ENCODE measurements at places on chromosomes 6 and 20. TPM values are rescaled to one million over a fixed set of nuclear protein-coding genes. Genes with fewer than 3 reads are reported as not detected.

- DNase-seq, result no peak
These were observed 3.9 kb upstream of the LRRC1 start for GRCh38 chr6:53790886-53791285.

DNA sequence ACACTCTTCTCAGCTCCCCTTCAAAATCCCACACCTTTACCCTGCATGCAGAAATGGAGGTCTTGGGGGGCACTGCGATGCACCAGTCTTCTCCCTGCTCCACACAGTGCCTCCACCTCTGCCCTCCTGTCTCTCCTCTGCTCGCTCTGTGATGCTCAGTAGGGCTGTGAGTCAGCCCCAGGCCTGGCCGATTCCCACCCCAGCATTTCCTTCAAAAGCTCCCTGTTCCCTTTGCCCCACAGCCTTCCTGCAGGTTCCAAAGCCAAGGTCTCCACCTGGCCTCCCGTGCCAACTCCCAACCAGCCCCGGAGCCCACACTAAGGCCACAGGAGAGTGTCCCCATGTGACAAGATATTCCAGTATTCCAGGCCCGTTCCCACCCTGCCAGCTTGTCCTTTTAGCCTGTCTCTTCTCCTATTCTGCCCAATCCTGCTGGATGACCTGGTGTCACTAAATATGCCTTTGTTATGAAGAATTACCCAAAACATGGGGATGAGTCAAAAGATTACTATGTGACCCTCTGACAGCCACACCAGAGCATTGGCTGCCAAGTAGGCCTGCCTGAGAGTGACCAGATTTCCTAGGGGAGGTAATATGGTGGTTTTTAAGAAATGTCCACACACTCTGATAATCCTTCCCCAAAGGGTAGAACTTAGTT lies 118.9 kb upstream of the NXT1 start:
- no peak for DNase-seq

The LZTS3 gene
- 3.5 TPM for polyA plus RNA-seq

DNA sequence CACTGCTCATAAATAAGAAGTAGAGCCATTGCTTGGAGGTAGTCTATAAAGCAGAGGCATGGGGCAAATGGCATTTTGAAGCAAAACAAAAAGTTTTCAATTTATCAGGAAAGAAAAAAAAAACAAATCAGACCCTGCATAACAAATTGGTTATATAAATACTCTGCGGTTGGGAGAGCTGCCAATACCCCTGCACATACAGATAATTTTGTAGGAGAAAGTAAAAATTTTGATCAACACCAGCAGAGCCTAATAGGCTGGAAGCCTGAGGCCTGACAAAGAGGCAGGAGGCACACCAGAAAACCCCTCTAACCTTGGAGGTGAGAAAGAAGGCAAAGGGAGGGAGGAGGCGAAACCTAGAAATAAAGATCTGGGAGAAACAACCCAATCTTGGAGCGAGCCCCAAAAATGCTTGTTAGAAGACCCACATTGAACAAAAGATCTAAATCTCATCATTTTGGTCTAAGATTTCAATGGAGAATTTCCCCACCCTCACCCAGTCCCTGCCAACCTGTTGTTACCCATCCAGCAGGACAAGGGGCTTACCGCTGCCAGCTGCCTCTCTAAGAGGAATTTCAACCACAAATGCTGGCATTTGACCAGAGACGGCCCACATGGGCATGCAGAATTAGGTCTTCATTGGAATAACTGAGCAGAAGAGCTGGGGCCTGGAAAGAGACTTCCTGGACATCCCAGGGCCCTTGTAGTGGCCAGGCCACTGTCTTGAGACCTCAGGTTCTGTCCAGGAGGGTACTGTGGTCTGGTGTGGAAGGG lies 28.4 kb downstream of the FOXA2 start:
- no peak for DNase-seq

DNA sequence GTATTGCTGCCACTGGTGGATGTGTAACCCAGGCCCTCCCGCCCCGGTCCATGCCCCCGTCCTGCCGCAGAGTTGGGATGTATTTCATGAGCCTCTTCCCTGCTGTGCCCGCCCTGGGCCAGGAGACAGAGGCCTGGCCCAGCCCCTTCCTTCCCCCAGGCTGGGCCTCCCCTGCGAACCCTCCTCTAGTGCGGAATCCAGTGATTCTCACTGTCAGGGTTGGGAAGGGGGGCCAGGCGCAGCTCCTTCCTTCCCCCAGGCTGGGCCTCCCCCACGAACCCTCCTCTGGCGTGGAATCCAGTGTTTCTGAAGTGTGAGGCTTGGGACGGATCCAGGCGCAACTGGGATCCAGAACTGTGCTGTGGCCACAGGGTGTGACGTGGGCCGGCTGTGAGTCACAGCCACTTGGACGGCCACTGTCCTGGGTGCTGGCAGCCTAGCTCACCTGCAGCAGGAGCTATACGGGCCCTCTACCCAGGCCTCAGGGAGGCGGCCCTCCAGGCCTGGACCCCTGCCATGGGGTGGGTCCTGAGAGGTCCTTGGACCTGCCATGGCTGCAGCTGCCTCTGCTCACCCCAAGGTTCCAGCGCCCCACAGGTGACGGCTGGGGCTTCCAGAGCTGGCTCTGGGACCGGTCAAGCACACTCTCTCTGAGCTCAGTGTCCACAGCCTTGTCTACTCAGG lies 28.3 kb downstream of the COL20A1 start:
- peak; percentile 11 for DNase-seq

DNA sequence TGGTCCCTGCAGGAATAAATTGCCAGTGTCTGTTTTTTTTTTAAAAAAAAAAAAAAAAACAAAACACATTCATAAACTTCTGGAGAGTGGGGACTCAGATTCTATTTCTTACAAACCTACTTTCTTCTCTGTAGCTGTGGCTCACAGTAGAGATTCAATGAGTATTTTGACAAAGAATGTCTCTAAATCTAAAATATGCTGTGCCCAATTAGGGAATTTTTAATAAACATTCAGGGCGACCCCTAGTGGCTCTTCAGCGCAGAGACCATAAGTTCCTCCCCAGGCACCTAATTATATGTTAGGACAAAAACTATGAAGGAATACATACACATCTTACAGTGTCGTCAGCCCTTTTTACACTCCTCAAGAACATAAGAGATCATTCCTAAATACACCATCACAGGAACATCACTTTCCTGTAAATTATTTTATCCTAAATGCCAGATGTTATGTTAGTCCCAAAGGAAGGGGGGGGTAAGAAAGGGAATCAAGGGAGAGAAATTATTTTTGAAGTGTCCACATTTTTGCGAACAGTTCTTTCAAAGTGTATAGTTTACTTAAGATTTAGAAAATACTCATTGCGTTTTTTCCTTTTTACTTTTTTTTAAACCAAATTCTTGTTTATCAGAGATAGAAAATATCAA lies 21.8 kb upstream of the NAA20 start:
- no peak for DNase-seq

All from forelimb muscle (tissue), 1 donor.